Chondrocyte (in vitro differentiated cells): ENCODE measurements at places on chromosomes 6 and 20. TPM values are rescaled to one million over a fixed set of nuclear protein-coding genes. Genes with fewer than 3 reads are reported as not detected.

CDKN1A gene
- 230 to 303 TPM (median 301 TPM) in 3 replicates for total RNA-seq

SEC23B gene
- 38.5 to 53.9 TPM (median 38.9 TPM) in 3 replicates for total RNA-seq

VEGFA gene
- 24.8 to 139 TPM (median 137 TPM) in 3 replicates for total RNA-seq

SLC17A1 gene
- total RNA-seq: not detected in 3 replicates

FAXC gene
- total RNA-seq: 6.8 to 9.7 TPM (median 8.0 TPM) in 3 replicates

DNA sequence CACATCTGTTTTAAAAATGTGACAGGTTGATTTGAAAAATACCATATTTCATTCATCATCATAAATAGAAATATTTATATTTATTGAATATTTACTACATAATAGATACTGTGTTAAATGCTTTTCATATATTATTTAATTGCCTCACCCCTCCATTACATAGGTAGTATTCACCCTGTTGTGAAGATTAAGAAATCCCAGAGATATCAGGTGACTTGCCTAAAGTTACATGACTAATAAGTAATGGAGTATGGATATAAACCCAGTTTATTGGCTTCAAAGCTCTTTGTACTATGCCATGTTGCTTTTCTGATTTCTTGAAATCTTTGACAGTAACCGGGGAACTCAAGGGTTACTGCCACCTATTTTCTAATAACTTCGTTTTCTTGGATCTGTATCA lies 10.1 kb upstream of the TSPYL1 start:
- H3K4me3 ChIP-seq: no peak overlapping the region
- no peak for DNase-seq
- H3K27ac ChIP-seq: no peak overlapping the region
- no peaks in the 10 kb centered on the region for H3K4me1 ChIP-seq
- H3K27me3 ChIP-seq: no peaks in the 10 kb centered on the region

- H3K36me3 ChIP-seq: no peaks in the 10 kb centered on the region
- no peak overlapping the region for H3K4me3 ChIP-seq
- peak overlapping the region; percentile 65 for H3K27ac ChIP-seq
- H3K27me3 ChIP-seq: no peaks in the 10 kb centered on the region
Observed at GRCh38 chr6:75282706-75283105, 1.9 kb downstream of the TMEM30A start.

GRCh38 chr20:53901064-53901463 lies 169.3 kb downstream of the BCAS1 start:
- peak overlapping the region; percentile 90 for H3K27ac ChIP-seq
- no peak for DNase-seq
- no peaks in the 10 kb centered on the region for H3K27me3 ChIP-seq
- H3K36me3 ChIP-seq: no peaks in the 10 kb centered on the region
- peaks cover 28% of the 10 kb centered on the region for H3K4me1 ChIP-seq

DNA sequence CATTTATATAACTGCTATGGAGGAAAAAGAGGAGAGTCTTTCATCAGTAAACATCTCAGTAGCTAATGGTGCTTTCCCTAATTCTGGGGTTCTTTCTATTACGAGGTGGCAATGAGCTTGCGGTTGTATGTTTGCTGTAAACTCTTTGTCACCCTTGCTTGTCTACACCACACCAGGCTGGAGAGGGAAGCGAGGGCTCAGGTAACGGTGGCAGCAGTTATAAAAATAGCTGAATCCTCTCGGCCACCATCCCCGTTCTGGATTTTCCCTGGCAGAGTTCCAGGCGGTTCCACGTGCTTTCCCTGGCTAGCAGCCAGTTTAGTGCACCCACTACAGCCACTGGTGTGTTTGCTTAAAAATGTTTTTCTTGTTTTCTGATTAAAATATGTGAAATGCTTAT lies 39.0 kb downstream of the MAS1 start:
- no peaks in the 10 kb centered on the region for H3K27me3 ChIP-seq
- no peaks in the 10 kb centered on the region for H3K36me3 ChIP-seq
- H3K4me3 ChIP-seq: no peak overlapping the region
- peak overlapping the region; percentile 57 for H3K27ac ChIP-seq
- no peak for DNase-seq

DNA sequence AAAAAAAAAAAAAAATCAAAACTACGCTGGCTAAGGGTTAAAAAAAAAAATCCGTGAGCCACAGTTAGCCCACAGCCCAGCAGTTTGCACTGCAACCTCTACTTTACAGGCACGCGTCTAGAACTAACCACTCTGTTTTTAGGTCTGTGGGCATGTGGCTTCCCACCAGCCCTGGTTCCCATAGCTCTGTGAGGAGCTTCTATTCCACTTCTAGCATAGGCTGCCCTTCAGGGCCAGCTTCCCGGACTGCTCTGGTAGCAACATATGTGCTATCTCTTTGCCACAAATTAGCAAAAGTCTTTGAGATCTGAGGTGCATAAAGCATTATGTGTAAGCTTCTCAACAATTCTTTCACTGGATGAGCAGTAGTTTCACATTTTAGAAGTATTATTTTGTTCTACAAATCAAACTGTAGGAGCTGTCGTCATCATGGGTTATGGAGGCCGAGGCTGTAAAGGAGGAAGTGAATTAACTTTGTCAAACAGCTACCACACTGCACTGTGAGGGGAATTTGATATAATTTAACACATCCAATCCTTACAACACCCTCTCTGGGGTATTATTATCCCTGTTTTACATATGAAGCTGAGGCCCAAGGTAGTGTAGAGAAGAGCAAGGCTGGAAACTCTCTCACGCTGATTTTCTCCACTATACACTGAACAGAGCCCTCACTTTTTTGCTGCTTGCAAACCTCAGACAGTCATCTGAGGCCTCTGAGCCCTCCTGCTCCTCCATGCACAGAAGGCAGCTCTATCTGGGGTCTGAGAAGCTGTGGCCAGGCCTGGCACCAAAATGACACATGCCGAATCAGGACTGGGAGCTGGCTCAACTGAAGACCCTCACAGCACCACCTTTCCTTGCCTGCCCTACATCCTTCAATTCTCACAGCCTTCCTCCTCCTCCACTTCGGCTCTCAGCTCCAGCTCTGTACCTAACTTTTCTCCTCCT lies 35.4 kb downstream of the MAN1A1 start:
- H3K27me3 ChIP-seq: no peaks in the 10 kb centered on the region
- no peak overlapping the region for H3K4me3 ChIP-seq
- H3K36me3 ChIP-seq: no peaks in the 10 kb centered on the region

DNA sequence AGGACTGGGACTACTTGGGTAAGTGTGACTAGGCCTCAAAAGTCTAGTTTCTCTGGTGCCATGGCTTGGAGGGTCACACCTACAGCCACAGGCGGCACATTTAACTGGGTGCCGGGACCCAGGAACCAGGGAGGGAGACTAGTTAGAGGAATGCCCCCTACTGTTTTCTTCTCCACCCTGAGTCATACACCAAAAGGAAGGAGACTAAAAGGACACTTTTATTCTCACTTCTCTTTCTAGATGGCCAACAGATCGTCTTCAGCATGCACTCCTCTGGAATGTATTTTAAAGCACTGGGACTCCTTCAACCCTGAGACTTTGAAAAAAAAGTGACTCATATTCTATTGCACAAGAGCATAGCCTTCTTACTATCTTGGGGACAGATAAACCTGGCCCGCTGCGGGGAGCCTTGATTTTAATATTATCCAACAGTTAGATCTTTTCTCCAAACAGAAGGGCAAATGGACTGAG lies 33.4 kb downstream of the PLN start:
- no peak for DNase-seq
- H3K4me1 ChIP-seq: peaks cover 17% of the 10 kb centered on the region
- no peak overlapping the region for H3K27ac ChIP-seq
- no peaks in the 10 kb centered on the region for H3K27me3 ChIP-seq
- H3K36me3 ChIP-seq: peaks cover 2% of the 10 kb centered on the region

DNA sequence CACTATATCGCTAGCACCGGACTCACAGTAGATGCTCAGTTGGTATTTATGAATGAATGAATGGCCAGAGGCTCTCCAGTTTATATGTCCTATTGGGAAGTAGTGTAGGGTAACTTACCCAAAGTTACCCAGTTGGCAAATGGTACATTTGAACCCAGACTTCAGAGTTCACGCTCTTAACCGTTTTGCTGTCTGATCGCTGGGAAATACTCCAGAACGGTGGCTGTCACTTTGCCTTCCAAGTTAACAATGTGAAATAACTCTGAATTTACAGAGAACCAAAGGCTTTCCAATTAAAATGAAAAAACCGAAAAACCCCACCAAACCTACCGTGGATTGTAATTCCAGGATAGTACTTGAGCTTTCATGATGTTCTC lies 1.6 kb downstream of the VAPB start:
- peak overlapping the region; percentile 52 for H3K27ac ChIP-seq
- peak overlapping the region; percentile 83 for H3K4me3 ChIP-seq
- H3K4me1 ChIP-seq: peaks cover 51% of the 10 kb centered on the region
- DNase-seq: no peak
- H3K27me3 ChIP-seq: no peaks in the 10 kb centered on the region
- no peaks in the 10 kb centered on the region for H3K36me3 ChIP-seq

DNA sequence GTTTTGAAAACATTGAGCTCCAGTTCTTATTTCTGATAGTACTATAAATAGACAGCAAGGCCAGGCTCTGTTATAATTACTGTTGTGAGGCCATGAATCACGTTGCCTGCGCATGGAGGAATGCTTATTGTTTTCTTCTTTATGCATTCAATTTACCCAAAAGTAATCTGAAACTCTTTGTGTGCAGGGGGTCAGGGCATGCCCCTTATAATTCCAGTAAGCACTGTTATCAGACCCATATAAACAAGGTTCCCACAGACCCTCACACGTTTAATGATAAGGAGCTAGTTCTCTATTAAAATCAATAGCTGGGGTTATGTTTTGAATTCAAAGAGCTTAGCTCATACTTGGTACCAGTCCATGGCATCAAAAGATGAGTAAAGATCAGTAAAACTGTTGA lies 174.8 kb upstream of the ARG1 start:
- no peaks in the 10 kb centered on the region for H3K27me3 ChIP-seq
- DNase-seq: no peak
- H3K4me1 ChIP-seq: peaks cover 6% of the 10 kb centered on the region
- H3K27ac ChIP-seq: no peak overlapping the region

DNA sequence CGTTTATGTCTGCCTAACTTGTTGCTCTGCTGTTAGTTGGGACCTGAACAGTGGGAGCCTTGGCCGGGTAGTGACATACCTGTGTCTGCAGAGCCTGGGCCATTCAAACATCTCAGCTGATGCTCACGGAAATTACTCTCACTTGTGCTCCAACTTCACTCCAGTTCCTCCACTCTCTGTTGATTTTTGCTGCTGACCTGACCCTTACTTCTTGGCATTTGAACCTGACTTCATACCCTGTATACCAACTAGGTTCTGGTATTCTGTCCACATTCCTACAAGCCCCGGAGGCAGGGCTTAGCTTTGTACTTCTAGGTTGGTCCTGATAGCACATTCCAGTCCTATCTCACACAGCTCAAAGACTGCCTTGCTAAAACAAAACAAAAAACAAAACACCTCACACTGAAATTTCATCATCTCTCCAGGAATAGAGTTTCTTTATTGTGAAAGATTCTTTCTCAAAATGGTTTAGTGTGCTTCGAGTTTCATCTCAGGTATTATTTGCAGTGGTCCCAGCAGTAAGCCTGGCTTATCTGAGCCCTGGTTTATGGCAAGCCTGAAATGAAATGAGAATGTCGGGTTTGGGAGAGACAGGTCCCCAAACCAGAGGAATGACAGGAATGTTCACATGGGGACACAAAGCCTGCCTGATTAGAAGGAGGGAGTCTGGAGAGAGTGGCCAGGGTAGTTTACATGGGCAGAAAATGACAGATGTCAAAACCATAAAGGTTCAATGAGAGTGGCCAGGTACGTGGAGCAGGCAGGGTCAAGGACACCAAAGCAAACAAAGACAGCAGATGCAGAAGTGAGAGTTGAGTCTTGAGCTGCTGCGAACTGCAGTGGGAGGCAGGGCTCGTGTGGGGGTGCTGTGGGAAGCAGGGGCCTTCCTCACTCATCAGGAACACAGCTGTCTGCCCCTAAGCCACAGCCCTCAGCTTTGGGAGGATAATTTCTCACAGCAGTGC lies 174.2 kb upstream of the HDAC2 start:
- peaks cover 18% of the 10 kb centered on the region for H3K4me1 ChIP-seq
- H3K4me3 ChIP-seq: no peak overlapping the region
- no peaks in the 10 kb centered on the region for H3K27me3 ChIP-seq
- H3K36me3 ChIP-seq: no peaks in the 10 kb centered on the region
- DNase-seq: no peak
- no peak overlapping the region for H3K27ac ChIP-seq

- no peaks in the 10 kb centered on the region for H3K4me1 ChIP-seq
- no peak for DNase-seq
- H3K36me3 ChIP-seq: no peaks in the 10 kb centered on the region
- no peak overlapping the region for H3K27ac ChIP-seq
Observed at GRCh38 chr20:38685853-38686473, 38.3 kb upstream of the SLC32A1 start.

- no peak overlapping the region for H3K4me3 ChIP-seq
- no peak overlapping the region for H3K27ac ChIP-seq
- no peak for DNase-seq
- H3K27me3 ChIP-seq: peaks cover 15% of the 10 kb centered on the region
Observed at GRCh38 chr6:170006900-170007467, 255.6 kb downstream of the ERMARD start.

GRCh38 chr20:38049800-38050199 lies 16.3 kb downstream of the RPRD1B start:
- H3K4me1 ChIP-seq: peaks cover 26% of the 10 kb centered on the region
- H3K4me3 ChIP-seq: no peak overlapping the region
- H3K36me3 ChIP-seq: peaks cover 3% of the 10 kb centered on the region
- no peak for DNase-seq
- H3K27me3 ChIP-seq: no peaks in the 10 kb centered on the region

DNA sequence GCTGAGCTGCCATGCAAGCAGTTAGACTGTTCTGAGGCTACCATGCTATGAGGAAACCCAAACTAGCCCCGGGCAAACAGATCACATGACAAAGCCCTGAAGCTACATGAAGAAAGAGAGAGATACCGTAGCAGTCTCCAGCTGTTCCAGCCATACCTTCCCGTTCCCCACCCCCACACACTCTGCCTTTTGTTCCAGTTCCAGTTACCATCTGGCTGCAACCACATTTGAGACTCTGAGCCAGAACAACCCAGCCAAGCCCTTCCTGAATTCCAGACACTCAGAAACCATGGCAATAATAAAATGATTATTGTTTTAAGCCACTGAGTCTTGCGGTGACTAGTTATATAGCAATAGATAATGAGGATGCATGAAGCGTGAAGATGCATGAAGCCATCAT lies 28.3 kb downstream of the RIN2 start:
- peaks cover 58% of the 10 kb centered on the region for H3K4me1 ChIP-seq
- peaks cover 2% of the 10 kb centered on the region for H3K36me3 ChIP-seq
- DNase-seq: no peak

GRCh38 chr20:1856424-1856823 lies 38.8 kb upstream of the SIRPA start:
- H3K27ac ChIP-seq: no peak overlapping the region
- H3K36me3 ChIP-seq: no peaks in the 10 kb centered on the region
- no peak overlapping the region for H3K4me3 ChIP-seq
- peaks cover 10% of the 10 kb centered on the region for H3K4me1 ChIP-seq

- no peak overlapping the region for H3K4me3 ChIP-seq
- no peaks in the 10 kb centered on the region for H3K36me3 ChIP-seq
- no peak overlapping the region for H3K27ac ChIP-seq
- no peaks in the 10 kb centered on the region for H3K27me3 ChIP-seq
- H3K4me1 ChIP-seq: peaks cover 33% of the 10 kb centered on the region
- DNase-seq: no peak
Observed at GRCh38 chr6:48429610-48430009, 318.6 kb upstream of the PTCHD4 start.
